ENCODE measurements at places on chromosomes 6 and 20. TPM values are rescaled to one million over a fixed set of nuclear protein-coding genes. Genes with fewer than 3 reads are reported as not detected.
A peak's percentile ranks its signal among the peaks of the same experiment; 100 is the strongest.

DNA sequence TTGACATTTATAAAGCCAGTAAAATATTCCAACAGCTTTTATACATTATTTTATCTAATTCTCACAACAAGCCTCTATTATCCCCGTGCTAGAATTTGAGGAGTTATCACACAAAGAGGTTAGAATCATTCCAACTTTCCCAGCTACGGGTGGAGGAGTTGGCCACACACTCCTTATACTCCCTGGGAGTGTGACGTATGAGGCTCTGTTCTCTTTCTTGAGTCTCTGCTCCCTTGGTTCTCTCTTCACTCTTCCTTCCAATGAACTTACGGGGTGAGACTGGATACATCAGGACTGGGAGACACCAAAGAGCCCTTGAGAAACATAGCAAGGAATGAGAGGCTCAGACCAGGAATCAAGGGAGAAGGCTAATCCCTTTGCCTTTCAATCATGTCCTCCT is 185.6 kb upstream of the TAB2 start:
- no peak overlapping the region for H3K27ac ChIP-seq
- no peak overlapping the region for H3K4me3 ChIP-seq
- no peak for DNase-seq
- H3K27me3 ChIP-seq = no peaks in the 10 kb centered on the region

DNA sequence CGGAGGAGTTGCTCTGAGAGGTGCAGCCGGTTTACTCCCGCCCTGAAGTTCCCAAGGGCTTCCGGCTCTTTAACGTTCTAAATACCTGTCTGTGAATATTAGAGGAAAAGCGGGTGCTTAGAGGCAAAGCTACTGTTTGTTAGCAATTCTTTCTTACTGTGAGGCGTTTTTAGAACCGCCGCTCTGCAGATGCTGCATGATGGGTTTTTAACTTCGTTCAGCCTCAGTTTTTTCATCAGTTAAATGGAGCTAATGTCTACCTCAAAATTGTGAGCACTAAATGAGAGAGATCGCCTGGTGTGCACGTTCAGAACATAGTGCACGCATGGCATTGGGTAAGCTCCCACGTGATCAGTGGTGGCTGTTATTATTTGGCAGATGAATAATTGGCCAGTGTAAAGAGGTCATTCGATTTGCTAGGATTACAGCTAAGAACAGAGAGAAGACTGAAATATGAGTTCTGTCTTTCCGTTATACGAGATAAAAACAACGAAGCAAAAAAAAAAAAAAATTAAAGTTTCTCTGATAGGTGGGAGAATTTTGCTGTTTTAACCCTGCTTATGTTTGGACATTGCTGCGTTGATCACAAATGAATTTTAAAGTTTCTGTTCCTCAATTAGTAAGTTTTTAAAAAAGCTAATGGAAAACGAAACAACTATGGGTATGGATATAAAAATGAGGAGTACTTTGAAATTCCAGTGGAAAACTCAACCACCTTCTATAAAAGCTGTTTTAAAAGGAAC is 660 bp upstream of the TFB1M start:
- peaks cover 13% of the 10 kb centered on the region for H3K4me1 ChIP-seq
- H3K27ac ChIP-seq = peak overlapping the region; percentile 80
- H3K27me3 ChIP-seq = no peaks in the 10 kb centered on the region
- DNase-seq = peak; percentile 74
- peak overlapping the region; percentile 80 for H3K4me3 ChIP-seq
- peaks cover 10% of the 10 kb centered on the region for H3K36me3 ChIP-seq

DNA sequence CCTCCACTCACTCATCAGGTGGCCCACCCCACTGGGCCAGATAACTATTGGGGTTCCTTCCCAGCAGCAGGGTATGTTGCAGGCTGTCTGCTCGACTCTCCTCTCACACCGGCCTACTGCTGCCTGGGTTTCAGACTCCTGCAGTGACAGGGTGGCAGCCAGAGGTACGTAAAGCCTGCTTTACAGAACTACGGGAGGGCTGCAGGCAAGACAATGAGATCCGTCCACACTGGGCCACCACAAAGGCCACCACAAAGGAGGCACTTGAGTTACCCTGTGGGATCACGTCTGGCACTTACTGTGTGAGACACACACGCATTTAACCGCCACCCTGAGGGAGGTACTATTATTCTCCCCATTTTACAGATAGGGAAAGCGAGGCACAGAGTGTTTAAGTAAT is 78.5 kb downstream of the NFATC2 start:
- no peak overlapping the region for H3K27ac ChIP-seq
- H3K4me3 ChIP-seq = no peak overlapping the region
- H3K27me3 ChIP-seq = no peaks in the 10 kb centered on the region
- H3K4me1 ChIP-seq = no peaks in the 10 kb centered on the region
- no peak for DNase-seq
- no peaks in the 10 kb centered on the region for H3K36me3 ChIP-seq

The ARHGAP40 gene
- not detected for total RNA-seq

The ZBP1 gene
- not detected for total RNA-seq

All from right lobe of liver (tissue), 6 donors.